ENCODE measurements at places on chromosomes 5 and 9. TPM values are rescaled to one million over a fixed set of nuclear protein-coding genes. Genes with fewer than 3 reads are reported as not detected.

Gene FOXI1
- total RNA-seq: not detected

Gene ANKRD34B
- not detected for total RNA-seq

Gene CDHR2
- not detected for total RNA-seq

Gene FAM153A
- total RNA-seq: 0.02 TPM

Gene BDP1
- 11.1 TPM for total RNA-seq

Gene KIF20A
- total RNA-seq: 131 TPM

Gene DRD1
- 0.25 TPM for total RNA-seq

Gene TYRP1
- 3.8 TPM for total RNA-seq

Gene DEPDC1B
- 41.6 TPM for total RNA-seq

Gene ADAMTS19
- 45.1 TPM for total RNA-seq

Gene PCDHB5
- 1.0 TPM for total RNA-seq

Gene HMGCR
- 105 TPM for total RNA-seq

Gene SPATA6L
- not detected for total RNA-seq

Gene SLC1A3
- total RNA-seq: 16.9 TPM

Gene CDKN2B
- not detected for total RNA-seq

Gene GPRIN1
- total RNA-seq: 14.0 TPM

Gene FBP2
- 0.41 TPM for total RNA-seq

Gene SH3RF2
- total RNA-seq: 3.0 TPM

Gene BARHL1
- not detected for total RNA-seq

Gene PSD2
- not detected for total RNA-seq

Gene SAPCD2
- 5.9 TPM for total RNA-seq

Gene DIRAS2
- 0.23 TPM for total RNA-seq

Gene EDIL3
- 227 TPM for total RNA-seq

Gene PFN3
- not detected for total RNA-seq

Gene CCT5
- total RNA-seq: 1,127 TPM

Gene BTNL8
- total RNA-seq: not detected

Gene PIP5K1B
- total RNA-seq: not detected

Gene RAB14
- total RNA-seq: 30.7 TPM

Gene PDE6A
- not detected for total RNA-seq

Gene FOXD4L4
- not detected for total RNA-seq

Gene DND1
- total RNA-seq: 0.37 TPM

Gene SMIM33
- not detected for total RNA-seq
